ENCODE measurements at places on chromosomes 1 and 21. TPM values are rescaled to one million over a fixed set of nuclear protein-coding genes. Genes with fewer than 3 reads are reported as not detected.

Gene MYOG
- not detected for polyA plus RNA-seq

- DNase-seq, result no peak
These were observed 135.6 kb downstream of the GPATCH2 start for GRCh38 chr1:217495249-217495648.

GRCh38 chr1:54987427-54987826, 7.0 kb downstream of the TMEM61 start:
- DNase-seq, result no peak

DNA sequence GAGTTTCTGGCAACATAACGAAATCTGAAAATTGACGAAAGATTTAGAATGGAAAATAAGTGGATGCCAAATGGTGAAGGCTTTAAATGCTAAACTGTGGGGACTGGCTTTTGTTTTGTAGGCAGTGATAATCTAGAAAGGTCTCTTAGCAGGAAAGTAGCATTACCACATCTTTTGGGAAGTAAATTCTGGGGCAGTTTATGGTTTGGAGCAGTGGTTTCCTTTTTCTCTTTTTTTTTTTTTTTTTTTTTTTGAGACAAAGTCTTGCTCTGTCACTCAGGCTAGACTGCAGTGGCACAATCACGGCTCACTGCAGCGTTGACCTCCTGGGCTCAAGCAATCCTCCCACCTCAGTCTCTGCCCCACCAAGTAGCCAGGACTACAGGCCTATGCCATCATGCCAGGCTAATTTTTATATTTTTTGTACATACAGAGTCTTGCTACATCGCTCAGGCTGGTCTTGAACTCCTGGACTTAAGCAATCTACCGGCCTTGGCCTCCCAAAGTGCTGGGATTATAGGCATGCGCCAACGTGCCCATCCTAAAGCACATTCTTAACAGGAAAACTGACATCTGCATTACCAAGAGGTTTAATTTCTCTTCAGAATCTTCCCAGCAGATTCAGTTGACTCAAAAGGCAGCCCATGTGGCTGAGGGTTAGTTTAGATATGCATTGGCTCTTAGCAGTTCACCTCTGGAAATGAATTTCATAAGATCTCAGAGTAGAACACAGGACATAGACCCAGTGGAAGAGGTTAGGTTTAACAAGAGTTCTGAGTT, 32.9 kb downstream of the C21orf91 start:
- DNase-seq, result no peak

GRCh38 chr1:39354572-39354971, 136.9 kb upstream of the BMP8A start:
- no peak for DNase-seq

DNA sequence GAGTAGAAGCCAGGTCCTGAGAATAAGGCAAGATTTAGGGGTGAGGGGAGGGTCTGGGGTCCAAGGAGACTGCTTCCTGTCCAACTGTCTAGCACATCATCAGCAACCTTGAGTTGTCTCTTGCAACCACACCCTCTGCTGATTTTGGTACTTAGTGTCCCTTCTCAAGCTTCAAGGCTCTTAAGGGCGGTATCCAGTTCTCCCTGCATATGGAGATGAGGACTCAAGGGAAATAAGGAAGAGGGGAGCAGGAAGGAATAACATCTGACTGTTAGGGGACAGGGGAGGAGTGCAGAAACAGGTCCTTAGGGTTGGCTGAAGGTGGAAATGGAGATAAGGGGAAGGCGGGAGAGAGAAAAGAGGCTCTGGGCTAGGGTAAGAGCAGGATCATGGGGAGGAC, 12.3 kb downstream of the MYOG start:
- DNase-seq, result no peak
